H9 (cell line): ENCODE measurements at places on chromosomes 11 and 22. TPM values are rescaled to one million over a fixed set of nuclear protein-coding genes. Genes with fewer than 3 reads are reported as not detected.

Gene SMARCB1
- 132 and 136 TPM in 2 replicates for total RNA-seq

Gene SELENOM
- total RNA-seq: 18.6 and 20.1 TPM in 2 replicates

Gene RASGRP2
- total RNA-seq: 24.0 and 26.9 TPM in 2 replicates

Gene RTN4RL2
- 7.0 and 7.1 TPM in 2 replicates for total RNA-seq

Gene KCNK4
- 0.28 and 0.31 TPM in 2 replicates for total RNA-seq

Gene CFAP68
- 21.6 and 23.4 TPM in 2 replicates for total RNA-seq

Gene OR5P2
- total RNA-seq: not detected in 2 replicates

Gene C1QTNF4
- 5.7 and 8.7 TPM in 2 replicates for total RNA-seq

Gene OR10D3
- total RNA-seq: not detected in 2 replicates

Gene MLC1
- total RNA-seq: not detected in 2 replicates

Gene OLFML1
- not detected in 2 replicates for total RNA-seq

Gene MUC2
- not detected in 2 replicates for total RNA-seq

Gene BTBD18
- not detected in 2 replicates for total RNA-seq

Gene USP35
- 6.8 and 7.7 TPM in 2 replicates for total RNA-seq

Gene SLN
- not detected in 2 replicates for total RNA-seq

Gene MN1
- 2.7 and 2.8 TPM in 2 replicates for total RNA-seq

Gene MMP1
- total RNA-seq: not detected in 2 replicates

GRCh38 chr11:113137713-113138529, 176.5 kb upstream of the TTC12 start:
- no peak for DNase-seq

DNA sequence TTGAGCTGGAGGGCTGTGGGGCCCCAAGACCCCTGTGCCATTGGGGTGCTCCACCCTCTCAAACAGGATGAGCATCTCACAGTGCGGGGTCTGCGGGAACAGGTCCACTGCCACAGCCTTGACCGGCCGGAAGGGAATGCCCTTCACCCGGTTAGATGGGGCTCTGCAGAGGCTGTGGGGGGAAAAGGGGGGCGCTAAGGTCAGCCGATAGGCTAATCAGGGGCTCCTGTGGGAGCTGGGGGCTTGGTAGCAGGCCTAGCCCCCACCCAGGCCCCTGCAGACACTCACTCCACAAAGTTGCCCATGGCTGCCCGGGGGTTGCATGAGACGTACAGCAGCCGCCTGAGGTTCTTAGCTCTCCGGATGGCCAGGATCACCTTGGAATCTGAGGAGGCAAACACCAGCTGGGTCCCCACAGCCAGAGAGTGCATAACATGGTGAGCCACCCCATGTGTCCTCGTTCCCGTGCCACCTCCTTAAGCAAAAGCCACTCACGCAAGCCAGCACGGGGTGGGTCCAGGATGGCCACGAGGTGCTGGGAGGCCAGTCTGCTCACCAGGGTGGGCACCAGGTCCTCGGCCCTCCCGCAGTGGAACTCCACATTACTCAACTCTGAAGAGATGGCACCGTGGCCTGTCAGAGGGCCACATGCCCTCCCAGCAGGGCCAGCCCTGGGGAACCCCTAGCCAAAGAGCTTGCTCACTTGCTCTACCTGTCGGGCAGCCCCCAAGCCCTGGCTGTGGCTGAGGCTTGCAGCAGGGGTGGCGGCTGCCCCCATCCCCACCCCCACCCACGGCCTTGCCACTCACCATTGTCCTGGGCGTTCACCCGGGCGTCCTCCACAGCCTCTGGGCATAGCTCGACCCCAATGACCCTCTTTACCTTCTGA, 3.0 kb upstream of the RANBP1 start:
- DNase-seq: no peak

DNA sequence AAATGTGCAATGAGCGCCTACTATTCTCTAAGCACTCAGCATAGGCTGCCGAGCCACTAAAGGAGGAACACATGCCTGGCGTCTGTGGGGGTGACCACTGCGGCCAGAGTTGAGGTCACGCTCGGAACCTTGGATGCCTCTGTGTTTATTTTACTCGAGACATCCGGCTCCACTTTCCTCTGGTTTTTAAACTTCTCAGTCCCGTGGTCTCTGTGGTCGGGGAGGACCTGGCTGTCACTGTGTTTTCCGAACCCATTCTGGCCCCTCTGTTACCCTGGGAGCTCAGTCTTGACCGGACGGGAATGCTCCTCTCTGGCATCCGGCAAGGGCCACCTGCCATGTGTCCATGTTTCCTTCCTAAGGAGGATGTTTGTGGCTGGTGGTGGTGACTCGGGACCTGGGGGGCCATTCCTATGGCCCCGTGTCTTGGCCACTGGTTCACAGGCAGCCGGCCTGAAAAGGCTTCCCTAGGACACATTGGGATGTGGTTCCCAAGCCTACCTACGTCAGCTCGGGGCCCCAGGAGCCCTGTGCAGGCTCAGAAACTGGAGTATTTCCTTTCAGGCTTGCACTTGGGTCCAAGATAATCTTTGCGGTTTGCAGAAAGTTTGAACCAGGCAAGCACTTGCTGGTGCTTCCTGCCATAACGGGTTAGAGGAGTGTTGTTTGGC, 46.7 kb upstream of the PARVG start:
- DNase-seq: no peak

- no peak for DNase-seq
Measured at GRCh38 chr22:46652081-46652846, 32.1 kb downstream of the GRAMD4 start.

DNA sequence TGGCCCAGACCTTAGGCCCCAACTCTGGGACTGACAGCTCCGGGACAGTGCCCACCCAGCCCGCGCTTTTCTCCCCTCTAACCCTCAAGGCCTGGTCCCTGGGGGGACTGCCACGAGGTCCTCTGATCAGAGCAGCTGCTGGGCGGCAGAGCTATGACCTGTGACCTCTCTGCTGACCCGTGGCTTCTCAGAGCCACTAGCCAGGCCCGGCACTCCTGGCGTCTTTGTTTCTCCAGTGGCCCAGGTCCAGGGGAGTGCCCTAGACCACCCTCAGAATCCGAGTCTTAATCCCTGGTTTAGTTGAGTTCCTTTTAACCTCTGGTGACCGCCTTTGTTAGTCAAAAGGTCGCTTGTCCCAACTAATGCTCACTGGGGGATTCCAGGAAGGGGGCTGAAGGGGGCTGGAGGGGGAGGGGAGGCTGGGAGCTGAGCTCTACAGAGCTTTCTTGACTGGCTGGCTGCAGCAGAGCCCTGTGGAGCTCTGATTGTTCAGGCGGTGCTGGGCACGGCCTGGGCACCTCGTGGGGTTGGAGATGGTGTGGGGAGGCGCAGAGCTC, 1.2 kb downstream of the FBLN1 start:
- DNase-seq: peak; percentile 77

DNA sequence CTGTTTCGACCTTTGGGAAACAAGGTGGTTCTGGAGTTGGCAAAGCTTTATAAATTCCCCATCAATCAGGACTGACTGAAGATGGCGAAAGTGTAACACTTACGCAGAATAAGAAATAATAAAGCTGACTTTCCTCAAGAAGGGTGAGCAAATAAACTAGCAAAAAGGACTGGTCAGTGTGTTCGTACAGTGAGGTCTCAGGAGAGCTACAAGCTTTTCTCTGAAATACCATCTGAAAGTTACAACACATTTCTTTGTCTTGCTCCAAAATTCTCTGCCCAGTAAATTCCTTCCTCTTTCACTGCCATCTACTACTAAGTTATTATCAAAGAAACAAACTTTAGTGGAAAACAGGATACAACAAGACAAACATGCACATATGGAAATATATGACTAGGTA, 13.4 kb downstream of the PITPNB start:
- no peak for DNase-seq

DNA sequence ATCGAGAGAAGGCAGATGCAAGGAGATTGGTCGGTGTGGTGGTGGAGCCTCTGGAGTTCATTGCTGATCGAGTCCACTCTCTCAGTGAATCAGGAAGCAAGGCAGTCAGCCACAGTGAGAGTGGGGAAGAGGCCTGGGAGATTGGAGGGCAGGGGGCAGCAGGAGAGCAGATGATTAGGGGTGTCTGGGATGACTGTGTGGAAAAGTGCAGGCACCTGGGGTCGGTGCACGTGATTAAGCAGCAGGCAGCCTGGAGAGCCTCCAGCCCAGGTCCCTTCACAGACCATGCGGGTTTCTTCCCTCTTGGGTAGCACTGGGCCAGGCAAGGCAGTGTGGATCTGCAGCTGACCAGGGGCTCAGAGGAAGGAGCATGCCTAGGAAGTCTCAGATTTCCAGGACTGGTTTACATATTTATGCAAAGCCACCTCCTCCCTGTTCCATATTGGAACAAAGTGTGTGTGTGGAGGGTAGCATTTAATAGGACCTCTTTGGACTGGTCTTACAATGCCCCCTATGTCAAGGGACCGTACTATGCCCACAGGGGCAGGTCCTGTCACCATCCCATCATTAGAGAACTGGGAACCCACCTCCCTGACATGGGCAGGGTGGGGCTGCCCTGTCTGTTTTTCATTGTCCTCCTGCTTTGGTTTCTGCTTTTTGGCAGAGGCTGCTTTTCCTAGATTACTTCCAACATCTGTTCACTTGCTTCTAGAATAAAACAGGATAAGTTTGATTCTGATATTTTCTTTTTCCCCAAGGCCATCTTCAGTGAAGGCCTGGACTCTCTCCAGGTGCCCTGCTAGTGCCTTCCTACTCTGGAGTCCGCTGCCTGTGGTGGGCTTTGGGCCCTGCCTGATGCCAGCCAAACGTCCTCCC, 14.0 kb upstream of the GDPD5 start:
- DNase-seq: no peak

DNA sequence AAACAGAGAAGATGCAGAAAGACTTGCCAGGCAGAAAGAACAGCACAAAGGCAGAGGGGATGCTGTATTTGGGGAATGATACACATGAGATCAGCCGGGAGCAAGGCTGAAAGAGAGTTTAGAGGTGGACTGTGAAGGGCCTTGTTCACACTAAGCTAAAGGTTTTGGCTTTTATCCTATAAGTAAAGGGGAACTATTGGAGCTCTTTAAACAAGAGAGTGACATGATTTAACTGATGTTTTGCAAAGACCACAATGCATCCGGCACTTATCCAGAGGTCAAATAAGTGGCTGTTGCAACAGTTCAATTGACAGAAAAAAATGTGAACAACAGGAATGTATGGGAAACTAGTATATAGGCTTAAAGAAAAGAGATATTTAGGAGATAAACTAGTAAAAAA, 64.7 kb upstream of the RRAS2 start:
- no peak for DNase-seq

GRCh38 chr11:65539744-65540289, 14.9 kb downstream of the SCYL1 start:
- DNase-seq: peak; percentile 84

- no peak for DNase-seq
Measured at GRCh38 chr11:88310246-88310645, 27.3 kb downstream of the CTSC start.

- DNase-seq: no peak
Measured at GRCh38 chr22:48429446-48430020, 1398.1 kb downstream of the BRD1 start.

- no peak for DNase-seq
Measured at GRCh38 chr11:70616938-70617654, 218.8 kb downstream of the CTTN start.

DNA sequence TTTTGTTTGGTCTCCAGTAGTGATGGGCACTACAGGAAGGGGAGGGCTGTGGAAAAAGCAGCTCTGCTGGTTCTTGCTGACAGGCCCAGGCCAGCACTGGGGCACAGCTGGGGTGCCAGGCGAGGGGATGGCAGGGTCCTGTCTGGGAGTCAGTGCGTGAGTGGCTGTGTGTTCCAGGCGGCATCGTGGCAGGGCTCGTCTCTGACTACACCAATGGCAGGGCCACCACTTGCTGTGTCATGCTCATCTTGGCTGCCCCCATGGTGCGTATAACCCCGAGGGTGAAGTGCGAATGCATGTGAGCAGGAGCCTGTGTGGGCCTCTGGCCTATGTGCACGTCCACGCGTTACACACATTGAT, 20.9 kb downstream of the SLC37A2 start:
- no peak for DNase-seq

DNA sequence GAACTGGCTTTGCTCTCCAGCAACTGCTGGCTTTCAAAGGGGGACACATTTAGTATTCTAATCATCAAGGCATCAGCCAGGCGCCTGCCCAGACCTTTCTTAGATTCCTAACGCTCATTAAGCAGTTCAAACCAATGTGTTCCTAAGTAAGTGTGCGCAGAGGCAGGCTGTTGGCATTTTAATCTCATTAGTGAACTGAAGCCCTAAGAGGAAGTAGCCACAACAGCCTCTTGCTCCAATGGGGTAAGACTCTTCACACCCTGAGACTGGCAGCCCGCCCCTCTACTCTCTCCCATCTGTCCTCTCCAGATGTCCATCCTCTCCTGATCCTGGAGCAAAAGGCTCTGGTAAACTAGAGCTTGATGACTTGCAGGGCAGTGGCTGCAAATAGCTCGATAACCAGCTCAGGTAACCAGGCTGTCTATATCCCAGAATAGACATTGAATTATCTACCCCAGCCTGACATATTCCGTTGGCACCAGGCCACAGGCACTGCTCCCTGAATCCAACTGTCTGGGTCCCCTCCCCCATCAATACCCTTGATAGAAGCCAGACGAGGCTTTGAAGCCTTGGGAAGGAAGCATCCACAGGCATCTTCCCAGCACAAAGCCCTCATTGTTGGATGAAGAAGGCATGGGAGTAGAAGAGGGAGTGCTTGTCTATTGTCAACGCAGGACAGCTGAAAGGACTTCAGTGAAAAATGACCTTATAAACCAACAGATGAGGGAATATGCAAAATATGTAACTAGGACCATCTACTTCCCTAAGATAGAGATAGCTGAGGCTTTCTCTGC, 321.1 kb downstream of the TENM4 start:
- DNase-seq: no peak

DNA sequence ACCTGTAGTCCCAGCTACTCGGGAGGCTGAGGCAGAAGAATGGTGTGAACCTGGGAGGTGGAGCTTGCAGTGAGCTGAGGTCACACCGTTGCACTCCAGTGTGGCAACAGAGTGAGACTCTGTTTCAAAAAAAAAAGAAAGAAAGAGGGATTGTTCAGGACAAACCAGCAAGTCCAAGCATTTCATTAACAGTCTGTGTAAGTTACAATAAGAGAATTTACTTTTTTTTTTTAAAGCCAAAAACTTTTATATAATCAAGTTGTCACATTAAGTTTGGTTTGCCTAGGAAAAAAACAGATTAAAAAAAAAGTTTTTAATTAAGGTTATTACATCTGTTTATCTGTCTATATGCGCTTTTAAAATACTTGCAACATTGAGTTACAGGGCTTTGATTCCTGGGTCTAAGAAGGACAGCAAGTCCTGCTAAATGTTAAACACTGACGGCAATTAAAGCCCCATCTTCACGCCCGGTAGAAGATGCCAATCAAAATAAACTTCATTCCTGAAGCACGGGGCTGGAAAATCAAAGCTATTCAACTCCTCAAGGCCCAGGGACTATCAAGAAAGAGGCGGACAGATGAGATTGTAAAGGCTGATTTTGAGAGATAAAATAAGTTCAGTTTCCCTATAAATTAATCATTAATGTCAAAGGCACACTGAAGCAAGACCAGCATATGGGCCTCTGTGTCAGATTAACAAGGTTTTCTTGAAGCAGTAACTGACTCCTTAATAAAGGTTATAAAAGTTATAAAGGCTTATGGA, 10.7 kb downstream of the TMEM138 start:
- no peak for DNase-seq

- peak; percentile 92 for DNase-seq
Measured at GRCh38 chr11:31870609-31871309, 59.6 kb upstream of the PAX6 start.

GRCh38 chr11:41775296-41775695, 315.8 kb upstream of the LRRC4C start:
- no peak for DNase-seq

GRCh38 chr22:48278620-48279460, 1516.4 kb downstream of the TBC1D22A start:
- DNase-seq: no peak
